ENCODE measurements at places on chromosomes 16 and 17. TPM values are rescaled to one million over a fixed set of nuclear protein-coding genes. Genes with fewer than 3 reads are reported as not detected.

DNA sequence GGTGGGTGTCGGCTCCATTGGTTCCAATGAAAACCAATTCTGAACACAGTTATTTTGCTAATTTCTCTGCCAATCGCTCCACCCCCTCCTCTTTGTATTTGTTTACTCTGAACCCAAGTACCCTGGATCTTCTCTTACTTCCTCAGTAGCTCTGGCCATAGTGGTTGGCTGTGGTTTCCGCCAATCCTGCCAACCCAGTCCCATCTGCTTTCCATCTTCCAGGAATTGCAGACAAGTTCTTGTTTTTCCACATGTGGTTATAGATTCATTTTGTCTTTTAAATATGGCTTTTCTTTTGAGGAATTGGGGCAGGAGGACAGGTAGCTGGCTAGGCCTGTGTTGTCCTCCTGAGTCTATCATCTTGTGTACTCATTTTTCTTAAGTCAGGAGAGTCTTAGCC, 92.0 kb downstream of the CYLD start:
- H3K27me3 ChIP-seq, result peaks cover 24% of the 10 kb centered on the region
- no peak overlapping the region for H3K27ac ChIP-seq
- H3K36me3 ChIP-seq, result no peaks in the 10 kb centered on the region
- DNase-seq, result no peak

GRCh38 chr17:65749479-65749878, 188.0 kb upstream of the AXIN2 start:
- H3K4me3 ChIP-seq, result no peak overlapping the region
- DNase-seq, result peak; percentile 50
- H3K4me1 ChIP-seq, result peaks cover 22% of the 10 kb centered on the region

GRCh38 chr16:84703681-84704080, 3.9 kb downstream of the USP10 start:
- H3K4me3 ChIP-seq, result no peak overlapping the region
- H3K27ac ChIP-seq, result no peak overlapping the region
- peaks cover 68% of the 10 kb centered on the region for H3K4me1 ChIP-seq

- no peaks in the 10 kb centered on the region for H3K27me3 ChIP-seq
- DNase-seq, result no peak
- H3K36me3 ChIP-seq, result peaks cover 22% of the 10 kb centered on the region
- H3K4me1 ChIP-seq, result peaks cover 15% of the 10 kb centered on the region
- no peak overlapping the region for H3K27ac ChIP-seq
These were observed 70.3 kb downstream of the CREBBP start for GRCh38 chr16:3810198-3810664.

The PERCC1 gene
- total RNA-seq, result not detected

The MFAP4 gene
- total RNA-seq, result 53.8 TPM

The FHOD1 gene
- total RNA-seq, result 52.8 TPM

The CPHXL2 gene
- total RNA-seq, result not detected

The C17orf50 gene
- not detected for total RNA-seq

Data from HFFc6 (cell line).